Neural crest cell (in vitro differentiated cells): ENCODE measurements at places on chromosomes 4 and X.

GRCh38 chr4:156945532-156945931 is 26.1 kb downstream of the PDGFC start:
- DNase-seq = no peak

DNA sequence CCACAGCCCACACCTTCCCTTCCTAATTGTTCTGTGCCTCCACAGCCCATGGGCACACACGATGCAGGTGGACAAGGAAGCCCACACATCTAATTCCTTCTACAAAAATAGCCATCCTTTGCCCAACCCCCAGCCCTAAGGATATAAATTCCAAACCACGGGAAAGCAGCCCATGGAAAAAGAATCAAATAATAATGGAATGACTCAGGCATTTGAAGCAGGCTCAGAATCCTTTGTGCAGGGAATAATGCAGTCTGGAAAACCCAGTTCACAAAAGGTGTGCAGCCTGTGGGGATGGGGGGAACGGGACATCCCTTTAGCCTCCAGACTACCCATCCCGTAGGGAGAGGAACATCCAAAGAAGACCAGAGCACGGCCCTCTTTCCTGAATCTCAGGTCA is 342.3 kb upstream of the GALNT7 start:
- no peak for DNase-seq

DNA sequence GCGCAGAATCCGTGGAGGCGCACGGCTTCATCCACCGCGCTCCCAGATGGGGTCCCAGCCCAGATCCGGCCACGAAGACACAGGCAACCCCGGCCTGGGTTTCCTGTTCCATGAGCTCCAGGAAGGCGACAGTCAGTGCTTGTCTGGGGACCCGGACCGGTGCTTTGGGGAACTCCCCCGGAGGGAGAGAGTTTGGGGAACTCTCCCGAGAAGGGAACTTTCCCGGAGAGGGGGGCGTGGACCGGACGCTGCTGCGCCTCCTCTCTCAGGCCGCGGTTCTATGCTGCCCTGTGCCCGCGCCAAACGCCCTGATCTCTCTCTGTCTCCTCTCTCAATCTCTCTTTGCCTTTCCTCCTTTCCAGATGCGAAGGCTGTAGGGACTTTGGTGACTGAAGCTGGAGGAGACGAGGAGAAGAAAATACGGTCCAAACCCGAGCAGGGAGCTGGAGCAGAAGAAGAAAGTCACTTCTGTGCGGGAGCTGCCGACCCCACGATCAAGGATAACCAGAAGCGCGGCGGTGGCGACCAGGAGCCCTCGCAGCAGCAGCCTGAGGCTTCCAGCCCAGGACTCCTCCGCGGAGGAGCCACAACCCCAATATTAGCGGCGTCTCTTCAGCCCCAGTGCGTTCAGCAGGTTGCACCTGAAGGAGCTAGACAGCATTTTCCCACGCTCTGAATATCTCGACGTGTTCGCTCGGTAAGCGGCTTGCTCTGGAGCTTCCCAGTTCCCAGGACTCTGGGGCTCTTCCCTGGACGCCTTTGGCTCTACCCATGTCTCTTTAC is 47.6 kb upstream of the NKAP start:
- no peak for DNase-seq

DNA sequence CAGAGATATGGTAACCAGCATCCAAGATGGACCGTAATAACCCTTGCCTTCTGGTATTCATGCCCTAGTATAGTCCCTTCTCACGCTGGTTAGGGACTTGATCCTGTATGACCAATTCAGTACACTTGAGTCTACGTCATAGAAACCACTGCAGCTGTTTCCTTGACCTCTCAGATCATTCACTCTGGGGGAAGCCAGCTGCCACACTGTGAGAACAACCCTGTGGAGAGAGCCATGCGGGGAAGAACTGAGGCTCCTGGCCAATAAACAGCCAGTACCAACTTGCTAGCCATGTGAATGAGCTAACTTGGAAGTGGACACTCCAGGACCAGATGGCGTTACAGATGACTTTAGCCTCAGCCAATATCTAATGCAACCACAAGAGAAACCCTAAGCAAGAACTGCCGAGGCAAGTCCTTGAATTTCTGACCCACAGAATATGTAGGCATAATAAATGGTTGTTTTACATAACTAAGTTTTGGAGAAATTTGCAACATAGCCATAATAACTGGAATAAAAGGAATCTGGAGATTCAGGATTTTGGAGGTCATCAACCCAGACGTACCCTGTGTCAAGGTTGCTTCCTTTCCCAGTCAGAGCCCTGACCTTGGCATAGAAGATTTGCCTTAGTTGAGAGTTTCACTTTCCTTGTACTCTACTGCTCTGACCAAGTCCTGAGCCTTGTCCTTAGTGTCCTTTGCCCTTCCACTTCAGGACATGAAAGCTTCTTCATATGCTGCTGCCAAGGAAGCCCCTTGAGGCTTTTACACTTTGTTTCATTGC is 87.3 kb upstream of the ZNF81 start:
- DNase-seq = no peak

DNA sequence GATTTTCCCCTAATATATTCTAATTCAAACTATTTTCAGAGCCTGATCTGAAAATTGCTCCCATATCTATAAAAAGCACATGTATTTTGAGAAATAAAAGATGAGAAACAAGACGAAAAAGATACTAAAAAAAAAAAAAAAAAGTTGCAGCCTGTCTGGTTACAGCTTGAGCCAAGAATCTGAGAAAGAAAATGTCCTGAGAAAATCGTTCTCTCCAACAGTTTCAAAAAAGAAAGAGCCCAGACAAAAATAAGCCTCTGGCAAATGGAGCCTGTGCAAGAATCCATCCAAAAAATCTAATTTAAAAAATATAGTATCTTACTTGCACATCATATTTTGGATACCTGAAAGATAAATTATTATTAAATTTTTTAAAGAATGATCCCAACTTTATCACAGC is 163.0 kb upstream of the TBL1X start:
- DNase-seq = no peak

DNA sequence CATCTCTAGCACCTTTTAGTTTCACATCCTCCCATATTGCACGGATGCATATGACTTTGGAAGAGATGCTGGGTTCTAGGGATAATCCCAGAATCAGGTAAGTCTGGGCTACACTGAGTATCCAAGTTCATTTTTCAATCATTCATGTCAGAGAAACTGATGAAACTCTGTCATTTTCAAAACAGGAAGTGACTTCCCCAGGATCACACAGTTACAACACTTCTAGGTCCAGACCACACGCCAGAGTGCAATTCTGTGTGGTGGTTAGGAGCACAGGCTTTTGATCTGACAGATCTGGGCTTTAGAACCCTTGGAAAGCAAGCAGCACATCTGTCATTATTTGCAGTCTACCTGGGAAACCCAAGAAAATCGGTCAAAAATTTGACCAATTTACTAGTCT is 52.1 kb upstream of the CDKN2AIP start:
- no peak for DNase-seq

DNA sequence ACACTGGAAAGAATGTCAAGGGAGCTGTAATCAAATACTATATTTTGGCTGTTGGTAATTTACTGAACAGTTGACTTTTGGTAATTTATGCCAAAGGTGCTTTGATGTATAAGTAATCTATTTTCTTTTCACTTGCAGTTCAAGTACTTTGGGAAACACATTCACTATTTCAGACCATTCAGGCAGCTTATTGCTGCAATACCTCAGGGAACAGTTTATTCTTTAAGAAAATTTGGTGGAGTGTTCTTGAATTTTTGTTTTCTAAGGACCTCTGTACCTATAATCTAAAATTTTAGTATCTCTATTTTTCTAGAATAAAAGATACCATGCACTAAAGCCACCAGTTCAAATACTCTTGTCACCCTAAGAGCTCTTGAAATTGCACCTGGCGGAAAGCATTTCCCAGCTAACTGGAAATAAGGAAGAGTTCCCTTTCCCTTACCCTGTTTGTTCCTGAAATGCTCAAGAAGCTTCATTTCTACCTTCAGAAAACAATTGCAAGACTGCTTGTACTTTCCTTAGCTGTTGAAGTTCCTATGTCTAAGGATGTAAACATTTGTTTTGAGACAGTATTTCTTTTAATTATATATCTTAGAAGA is 633.5 kb upstream of the FAT1 start:
- no peak for DNase-seq

- no peak for DNase-seq
Measured at GRCh38 chr4:53012738-53013137, 150.6 kb downstream of the RASL11B start.

DNA sequence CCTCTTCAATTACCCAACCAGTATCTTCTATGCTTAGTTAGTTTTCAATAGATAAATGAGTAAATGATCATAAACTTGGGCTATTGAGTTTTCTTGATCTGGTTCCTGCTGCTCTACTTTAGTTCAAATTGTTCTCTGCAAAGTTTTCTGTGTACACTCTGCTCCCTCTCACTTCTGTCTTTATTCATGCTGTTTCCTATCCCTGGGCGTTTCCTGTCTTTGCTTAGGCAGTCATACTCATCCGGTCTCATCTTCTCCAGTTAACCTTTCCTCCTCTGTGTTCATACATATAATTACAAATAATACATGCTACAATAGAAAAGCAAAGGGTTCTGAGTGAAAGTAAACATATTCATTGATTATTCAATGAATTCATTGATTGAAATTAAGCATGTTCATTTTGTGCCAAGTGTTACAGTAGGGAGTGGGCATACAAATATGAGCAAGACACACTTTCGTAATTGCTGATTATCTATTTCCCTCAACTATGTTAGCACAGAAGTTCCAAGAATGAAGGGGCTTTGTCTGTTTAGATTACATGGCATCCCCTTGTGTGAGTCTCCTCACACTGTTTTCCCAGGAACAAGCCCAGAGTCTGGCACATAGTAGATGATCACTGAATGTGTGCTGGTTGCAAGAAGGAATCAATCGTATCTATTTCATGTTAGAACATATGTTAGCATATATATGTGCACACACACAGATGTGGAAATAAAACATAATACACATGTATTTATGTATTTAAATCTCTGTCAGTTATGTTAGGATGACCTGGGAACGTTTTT is 1.1 kb downstream of the RAB39B start:
- no peak for DNase-seq

DNA sequence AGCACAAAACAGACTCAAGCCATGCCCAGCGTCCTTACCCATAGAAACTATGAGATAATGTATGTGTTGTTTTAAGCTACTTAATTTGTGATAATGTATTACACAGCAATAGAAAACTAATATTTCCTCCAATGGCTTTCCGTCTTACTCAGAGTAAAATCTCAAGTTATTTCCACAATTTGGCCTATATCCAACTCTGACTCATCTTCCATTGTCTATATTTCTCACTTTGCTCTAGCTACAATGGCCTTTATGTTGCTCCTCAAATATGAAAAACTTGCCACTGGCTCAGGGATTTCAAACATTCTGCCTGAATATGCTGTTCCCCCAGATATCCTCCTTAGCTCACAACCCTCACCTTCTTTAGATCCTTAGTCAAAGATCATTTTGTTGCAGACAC is 31.6 kb downstream of the IQCM start:
- DNase-seq = no peak

DNA sequence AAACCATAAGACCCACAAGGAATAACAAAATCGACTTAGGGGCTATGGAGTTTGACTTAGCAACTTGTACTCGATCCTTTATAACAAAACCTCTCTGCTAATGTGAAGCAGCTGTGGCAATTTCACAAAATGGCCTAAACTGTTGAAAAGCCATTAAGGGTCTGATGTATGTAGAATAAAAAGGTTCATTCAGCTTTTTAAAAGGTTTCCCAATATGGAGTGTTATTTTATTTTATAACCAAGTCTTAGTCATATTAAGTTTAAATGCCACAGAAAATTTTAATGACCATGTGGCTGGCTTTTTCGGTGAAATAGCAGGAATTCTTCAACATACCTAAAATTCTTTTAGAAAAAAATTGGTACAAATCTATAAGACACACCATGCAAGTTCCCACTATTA is 291.8 kb upstream of the HAND2 start:
- DNase-seq = no peak

DNA sequence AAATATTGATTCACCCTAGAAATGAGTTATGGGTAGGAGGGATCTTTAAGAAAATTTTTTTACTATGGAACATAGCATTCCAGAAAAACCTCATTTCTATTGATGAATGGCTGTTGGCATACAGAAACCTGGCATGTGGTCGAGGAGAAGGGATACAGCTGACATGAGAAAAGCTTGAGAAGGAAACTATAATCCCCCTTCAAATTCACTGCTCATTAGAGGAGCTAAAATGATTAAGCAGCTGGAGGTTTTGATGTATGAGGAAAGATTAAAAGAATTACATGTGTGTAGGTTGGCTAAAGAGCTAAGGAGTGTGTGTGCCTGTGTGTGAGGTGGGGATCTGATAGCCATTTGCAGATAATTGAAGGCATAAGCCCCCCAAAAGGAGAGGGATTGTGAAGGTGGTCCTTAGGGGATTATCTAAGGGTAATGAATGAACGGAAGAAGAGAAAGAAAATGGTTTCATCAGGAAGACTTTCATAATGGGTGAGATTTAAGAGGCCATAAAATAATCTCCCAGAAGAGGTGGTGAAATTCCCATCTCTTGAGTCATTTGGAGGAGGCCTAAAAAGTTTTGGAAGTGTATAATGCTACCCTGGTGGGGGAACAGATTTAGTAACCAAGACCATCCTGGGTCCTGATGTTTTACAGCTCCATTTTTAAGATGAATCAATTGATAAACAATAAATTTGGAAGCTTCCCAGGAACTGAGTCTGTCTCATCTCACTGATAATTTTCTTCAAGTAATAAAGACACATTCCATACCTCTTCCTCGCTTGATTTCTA is 272.0 kb upstream of the HAND2 start:
- no peak for DNase-seq

DNA sequence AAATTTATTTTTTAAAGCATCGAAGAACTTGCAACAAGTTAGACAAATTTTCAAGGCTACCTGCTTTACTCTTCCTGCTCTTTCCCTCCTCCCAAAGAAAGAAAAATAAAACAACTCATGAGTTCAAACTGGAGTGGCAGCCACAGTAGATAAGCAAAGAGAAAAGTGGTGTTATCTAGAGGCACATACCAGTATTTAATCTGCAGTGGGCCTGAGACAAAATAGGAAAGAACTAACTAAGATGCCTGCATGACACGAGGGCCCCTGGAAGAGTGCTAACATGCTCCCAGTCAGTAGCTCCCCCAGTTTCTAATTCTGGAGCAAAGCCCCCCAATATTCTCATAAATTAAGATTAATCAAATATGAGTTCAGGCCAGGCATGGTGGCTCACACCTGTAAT is 7.9 kb downstream of the ARL9 start:
- no peak for DNase-seq
